ENCODE measurements at places on chromosomes 4 and X.

DNA sequence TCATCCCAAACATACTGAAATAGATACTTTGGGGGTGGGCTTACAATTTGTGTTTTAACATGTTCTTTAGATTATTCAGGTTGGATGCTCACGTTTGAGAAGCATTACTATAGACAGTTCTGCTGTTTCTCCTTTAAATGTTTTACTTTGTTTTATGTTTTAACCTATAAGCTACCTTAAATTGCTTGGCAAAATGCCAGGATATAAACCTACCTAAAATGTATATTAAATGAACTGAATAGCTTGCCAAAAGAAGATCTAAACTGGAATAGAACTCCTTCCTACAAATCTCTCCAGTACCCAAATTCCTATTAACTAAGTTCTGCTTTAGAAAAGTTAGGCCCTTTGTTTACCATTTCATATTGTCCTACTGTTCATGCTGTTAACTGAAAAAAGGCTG is 124.4 kb downstream of the TBX22 start:
- DNase-seq, result no peak

GRCh38 chr4:73407227-73407673 is 3.2 kb downstream of the ALB start:
- DNase-seq, result no peak

- DNase-seq, result no peak
Observed at GRCh38 chr4:20219521-20219920, 32.2 kb upstream of the SLIT2 start.

GRCh38 chr4:39559626-39560025 is 32.4 kb upstream of the UGDH start:
- DNase-seq, result no peak

DNA sequence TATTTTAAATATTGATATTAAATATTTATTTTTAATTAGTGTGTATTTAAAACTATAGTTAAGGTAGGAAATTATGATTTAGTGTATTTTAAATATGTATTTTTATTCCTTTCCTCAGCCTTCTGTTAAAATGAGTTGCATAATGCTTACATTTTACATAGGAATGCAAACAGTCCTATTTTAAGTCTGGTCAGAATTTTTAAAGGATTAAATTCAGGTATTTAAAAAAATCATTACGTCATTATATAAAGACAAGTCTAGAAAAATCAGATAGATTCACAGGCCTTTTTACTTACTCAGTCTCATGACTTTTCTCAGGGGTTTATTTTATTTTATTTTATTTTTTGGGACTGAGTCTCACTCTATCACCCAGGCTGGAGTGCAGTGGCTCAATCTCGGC is 50.4 kb upstream of the RPA4 start:
- DNase-seq, result no peak

Data from T-helper 1 cell (primary cell).